ENCODE measurements at places on chromosomes 12 and 14.
A peak's percentile ranks its signal among the peaks of the same experiment; 100 is the strongest.

DNA sequence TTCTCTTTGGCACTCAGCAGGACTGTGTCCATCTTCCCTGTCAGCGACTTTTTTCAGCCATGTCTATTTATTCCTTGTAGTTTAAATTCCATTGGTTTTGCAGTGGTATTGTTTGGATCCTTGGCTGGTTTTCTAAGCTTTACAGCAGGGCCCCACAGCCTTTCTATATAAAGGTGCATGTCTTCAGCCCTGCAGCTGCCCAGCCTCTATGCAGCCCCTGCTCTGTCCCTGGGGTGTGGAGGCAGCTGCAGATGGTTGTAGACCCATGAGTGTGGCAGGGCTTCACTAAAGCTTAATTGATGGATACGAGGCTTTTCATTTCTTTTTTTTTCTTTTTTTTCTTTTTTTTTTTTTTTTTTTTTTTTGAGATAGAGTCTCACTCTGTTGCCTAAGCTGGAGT, 29.7 kb downstream of the SFSWAP start:
- no peak for DNase-seq

- DNase-seq, result peak; percentile 40
These were observed 6.0 kb downstream of the FAR2 start for GRCh38 chr12:29155079-29155478.

- peak; percentile 45 for DNase-seq
These were observed 99.2 kb downstream of the DIP2B start for GRCh38 chr12:50603817-50604639.

GRCh38 chr12:662566-663292, 516 bp downstream of the NINJ2 start:
- DNase-seq, result no peak

DNA sequence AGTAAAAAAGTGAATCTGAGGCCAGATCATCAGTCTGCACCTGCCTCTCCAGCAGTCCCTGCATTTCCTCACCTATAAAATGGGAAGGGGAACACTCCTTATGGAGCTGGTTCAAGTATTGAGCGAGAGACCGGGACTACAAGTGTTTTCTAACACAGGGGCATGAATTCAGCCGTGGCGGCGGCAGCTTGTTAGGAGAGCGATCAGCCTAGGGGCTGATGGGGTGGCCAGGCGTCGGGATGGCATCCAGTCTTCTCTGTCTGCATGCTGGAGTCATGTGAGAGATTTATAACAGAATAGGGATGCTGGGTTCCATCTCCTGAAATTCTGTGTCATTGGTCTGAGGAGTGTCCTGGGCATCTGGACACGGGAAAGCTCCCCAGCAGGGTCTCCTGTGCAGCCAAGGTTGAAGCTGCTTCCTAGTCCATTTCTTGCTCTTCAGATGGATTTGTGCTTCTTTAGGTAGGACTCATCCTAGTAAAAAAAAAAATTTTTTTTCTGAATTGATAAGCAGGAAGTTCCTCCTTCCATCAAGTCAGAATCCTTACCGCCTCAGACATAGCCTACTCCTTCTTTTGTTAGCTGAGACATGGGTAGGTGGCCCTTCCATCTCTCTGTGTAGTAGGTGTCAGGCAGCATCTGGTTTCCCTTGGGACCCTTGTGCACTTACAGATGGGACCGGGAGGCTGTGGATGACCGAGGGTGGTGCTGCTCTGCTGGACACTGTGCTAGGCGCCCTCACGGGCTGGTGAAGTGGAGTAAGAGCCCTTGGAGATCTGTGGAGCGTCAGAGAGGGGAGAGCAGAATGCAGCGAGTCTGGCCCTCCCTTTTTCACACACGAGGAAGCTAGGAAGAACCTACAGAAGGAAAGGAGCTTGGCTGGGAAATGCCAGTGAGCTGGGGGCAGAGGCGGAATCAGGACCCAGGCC, 146.7 kb downstream of the TSPAN9 start:
- no peak for DNase-seq

GRCh38 chr14:103519837-103520212, 2.8 kb downstream of the CKB start:
- DNase-seq, result no peak

DNA sequence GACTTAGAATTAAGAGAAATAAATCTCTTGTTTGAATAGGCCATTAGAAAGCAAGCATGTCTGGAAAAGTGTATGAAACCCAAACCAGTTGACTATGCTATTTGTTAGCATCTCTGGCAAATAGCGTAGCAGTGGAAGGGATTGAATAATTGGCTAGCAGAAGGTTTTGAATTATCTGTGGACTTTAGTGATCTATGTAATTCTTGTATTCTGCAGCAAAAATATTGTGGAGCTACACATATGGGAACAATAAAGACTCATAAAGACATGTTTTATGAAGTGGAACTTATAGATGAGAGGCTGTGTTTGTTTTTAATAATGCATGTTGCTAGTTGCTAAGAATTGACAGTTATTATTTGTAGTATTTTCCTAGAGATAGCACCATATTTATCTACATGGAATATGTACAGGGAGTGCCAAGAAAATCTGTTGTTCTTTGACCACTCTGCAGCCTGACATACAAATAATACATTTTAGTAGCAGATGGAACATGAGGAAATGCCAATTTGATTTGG, 4.7 kb downstream of the SRGAP1 start:
- no peak for DNase-seq

DNA sequence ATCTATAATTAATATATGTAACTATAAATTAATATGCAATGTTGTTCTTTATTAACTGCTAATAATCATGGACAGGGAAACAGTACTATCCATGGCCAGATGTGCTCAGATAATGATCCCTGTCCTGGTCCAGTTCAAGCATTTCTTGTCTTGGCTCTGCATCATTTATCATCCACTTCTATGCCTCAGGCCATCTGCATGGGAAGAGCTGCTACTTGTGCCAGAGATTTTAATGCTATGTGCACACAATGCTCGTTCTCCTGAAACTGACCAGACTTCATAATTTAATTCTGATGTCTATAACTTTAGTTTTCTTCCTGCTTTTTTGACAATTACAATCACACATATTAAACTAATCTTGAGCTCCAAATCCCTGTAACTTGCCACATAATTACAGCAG, 11.2 kb upstream of the TMX1 start:
- DNase-seq, result no peak

- DNase-seq, result no peak
These were observed 5.2 kb downstream of the PGAM5 start for GRCh38 chr12:132715874-132716273.

GRCh38 chr12:108896336-108896735, 16.4 kb downstream of the DAO start:
- no peak for DNase-seq

DNA sequence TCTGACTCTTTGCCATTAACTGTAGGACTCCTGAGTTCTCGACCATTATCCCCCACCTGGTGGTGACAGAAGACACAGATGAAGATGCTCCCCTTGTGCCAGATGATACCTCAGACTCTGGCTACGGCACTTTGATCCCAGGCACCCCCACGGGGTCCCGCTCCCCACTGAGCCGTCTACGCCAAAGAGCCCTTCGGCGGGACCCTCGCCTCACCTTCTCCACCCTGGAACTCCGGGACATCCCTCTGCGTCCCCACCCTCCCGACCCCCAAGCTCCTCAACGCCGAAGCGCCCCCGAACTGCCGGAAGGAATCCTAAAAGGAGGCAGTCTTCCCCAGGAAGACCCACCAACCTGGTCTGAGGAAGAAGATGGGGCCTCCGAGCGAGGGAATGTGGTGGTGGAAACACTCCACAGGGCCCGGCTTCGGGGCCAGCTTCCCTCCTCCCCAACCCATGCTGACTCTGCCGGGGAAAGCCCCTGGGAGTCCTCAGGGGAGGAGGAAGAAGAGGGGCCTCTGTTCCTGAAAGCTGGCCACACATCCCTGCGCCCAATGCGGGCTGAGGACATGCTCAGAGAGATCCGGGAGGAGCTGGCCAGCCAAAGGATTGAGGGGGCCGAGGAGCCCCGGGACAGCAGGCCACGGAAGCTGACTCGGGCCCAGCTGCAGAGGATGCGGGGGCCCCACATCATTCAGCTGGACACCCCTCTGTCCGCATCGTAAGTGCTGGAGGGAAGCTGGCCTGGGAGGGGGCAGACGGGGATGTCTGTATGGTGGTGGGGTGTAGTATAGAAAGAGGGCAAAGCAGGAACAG, 14.4 kb downstream of the TNFRSF1A start:
- no peak for DNase-seq

DNA sequence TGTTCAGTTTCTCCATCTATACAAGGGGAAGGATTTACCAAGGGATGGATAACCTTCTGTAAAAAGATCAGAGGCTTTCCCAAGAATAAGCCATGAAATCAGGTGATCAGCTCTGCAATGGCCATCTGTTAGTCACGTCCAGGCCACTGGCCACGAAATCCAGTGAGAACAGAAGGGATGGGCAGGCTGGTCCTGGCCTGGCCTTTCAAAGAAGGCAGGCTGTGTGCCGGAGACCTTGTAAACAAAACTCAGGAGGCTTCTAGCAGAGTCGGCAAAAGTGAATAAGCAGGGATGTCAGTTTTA, 68.5 kb downstream of the RNF34 start:
- DNase-seq, result peak; percentile 59

DNA sequence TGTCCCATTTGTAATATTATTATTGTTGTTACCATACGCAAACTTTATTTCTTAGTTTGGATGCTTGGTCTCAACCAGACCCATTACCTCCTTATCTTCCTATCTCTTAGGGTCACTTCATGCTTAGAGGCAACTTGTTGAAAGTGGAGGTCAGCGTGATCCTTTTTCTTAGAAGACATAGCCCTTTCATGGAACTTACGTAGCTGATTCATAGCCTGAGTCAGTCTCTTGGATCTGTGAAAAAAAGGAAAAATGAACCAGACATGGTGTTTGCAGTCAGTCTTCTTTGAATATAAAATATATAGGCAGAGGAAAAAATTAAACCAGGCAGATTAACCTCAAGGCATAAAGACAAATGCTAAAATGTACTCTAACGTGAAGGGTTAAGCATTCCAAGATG, 613.7 kb downstream of the DIO2 start:
- DNase-seq, result peak; percentile 57

GRCh38 chr12:46386877-46387629, 14.5 kb upstream of the SLC38A2 start:
- peak; percentile 77 for DNase-seq

- DNase-seq, result no peak
These were observed 5.0 kb upstream of the MGAT4C start for GRCh38 chr12:86261142-86261541.

DNA sequence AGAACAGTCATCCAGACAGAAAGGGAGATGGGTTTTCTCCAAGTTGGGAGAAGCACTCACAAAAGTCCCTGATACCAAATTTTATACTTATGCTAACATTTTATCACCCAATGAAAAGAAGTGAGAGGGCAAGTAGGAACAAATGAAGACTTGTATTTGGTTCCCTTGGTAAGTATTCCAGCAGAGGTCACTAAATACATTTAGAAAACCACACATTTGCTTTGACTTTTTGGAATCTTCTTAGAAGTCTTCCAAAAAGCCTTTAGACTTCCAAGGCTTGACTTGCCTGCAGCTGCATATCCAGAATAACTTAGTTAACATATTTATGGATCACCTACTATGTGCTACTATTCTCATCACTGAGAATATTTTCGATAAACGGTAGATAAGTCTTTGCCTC, 3.1 kb upstream of the GYS2 start:
- DNase-seq, result peak; percentile 31
